ENCODE measurements at places on chromosomes 7 and 10. TPM values are rescaled to one million over a fixed set of nuclear protein-coding genes. Genes with fewer than 3 reads are reported as not detected.

Gene OR2A25
- not detected for total RNA-seq

DNA sequence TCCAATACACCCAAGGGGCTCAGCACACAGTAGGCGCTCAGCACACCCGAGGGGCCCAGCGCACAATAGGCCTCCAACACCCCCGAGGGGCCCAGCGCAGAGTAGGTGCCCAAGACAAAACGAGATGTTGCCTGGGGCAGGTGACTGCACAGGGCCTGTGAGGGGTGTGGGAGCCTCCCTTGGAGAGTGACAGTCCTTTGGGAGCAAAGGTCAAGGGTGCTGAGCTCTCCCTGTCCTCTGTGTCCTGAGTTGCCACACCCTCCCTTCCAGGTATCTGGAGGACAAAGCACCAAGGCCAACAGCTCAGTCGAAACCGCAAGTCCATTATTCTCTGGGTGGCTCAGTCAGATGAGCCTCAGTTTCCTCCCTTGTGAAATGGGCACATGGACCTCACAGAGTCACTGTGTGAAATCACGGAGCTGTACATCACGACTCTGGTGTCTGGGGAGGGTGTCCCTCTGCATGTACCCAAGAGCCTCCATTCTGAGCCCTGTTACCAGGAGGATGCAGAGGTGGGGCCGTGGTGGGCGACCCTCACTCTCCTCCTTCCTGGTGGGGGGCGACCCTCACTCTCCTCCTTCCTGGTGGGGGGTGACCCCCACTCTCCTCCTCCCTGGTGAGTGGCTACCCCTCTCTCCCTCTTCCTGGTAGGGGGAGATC, 81.3 kb downstream of the FOXL3 start:
- no peak overlapping the region for H3K4me3 ChIP-seq
- no peak overlapping the region for H3K27ac ChIP-seq
- no peaks in the 10 kb centered on the region for H3K36me3 ChIP-seq
- H3K27me3 ChIP-seq, result no peaks in the 10 kb centered on the region
- no peak for DNase-seq

- no peak overlapping the region for H3K4me3 ChIP-seq
- no peaks in the 10 kb centered on the region for H3K27me3 ChIP-seq
- no peaks in the 10 kb centered on the region for H3K4me1 ChIP-seq
- DNase-seq, result no peak
- H3K27ac ChIP-seq, result no peak overlapping the region
Measured at GRCh38 chr7:138008588-138009349, 6.9 kb upstream of the CREB3L2 start.

DNA sequence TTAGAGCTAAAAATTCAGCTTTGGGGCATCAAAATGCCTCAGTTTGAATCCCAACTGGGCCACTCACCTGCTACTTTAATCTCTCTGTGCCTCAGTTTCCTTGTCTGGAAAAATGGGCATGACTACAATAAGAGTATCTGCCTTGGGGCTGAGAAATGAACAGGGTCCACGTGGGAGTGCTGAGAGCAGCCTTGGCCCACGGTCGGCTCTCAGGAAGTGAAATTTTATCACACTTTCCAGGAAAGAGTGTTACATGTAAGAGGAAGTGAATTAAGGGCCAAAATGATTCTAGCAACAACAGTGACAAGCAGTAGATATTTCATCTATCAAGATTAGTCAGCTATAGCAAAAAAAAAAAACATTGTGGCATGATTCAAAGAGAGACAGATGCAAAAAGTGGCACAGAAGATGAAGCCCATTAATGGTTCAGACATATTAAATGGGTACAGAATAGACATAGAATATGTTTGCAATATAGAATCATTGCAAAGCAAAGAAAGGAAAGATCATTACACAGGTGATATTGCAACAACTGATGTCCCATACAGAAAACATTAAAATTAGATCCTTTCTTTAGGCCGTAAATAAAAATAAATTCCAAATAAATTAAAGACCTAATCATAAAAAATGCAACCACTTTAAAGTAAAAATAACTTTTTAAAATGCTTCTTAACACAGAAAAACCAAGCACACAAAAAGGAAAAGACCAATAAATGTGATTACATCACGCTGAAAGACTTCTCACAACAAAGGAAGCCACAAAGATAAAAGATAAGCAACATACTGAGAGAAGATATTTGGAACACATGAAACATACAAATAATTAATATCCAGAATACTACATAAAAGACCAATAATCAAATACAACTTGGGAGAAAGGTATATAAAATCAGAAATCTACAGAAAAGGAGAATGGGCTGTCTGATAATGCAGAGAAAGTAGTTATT, 4.3 kb downstream of the TMEM273 start:
- H3K4me3 ChIP-seq, result no peak overlapping the region
- H3K36me3 ChIP-seq, result no peaks in the 10 kb centered on the region
- H3K27me3 ChIP-seq, result no peaks in the 10 kb centered on the region
- no peak overlapping the region for H3K27ac ChIP-seq
- H3K4me1 ChIP-seq, result peaks cover 6% of the 10 kb centered on the region

DNA sequence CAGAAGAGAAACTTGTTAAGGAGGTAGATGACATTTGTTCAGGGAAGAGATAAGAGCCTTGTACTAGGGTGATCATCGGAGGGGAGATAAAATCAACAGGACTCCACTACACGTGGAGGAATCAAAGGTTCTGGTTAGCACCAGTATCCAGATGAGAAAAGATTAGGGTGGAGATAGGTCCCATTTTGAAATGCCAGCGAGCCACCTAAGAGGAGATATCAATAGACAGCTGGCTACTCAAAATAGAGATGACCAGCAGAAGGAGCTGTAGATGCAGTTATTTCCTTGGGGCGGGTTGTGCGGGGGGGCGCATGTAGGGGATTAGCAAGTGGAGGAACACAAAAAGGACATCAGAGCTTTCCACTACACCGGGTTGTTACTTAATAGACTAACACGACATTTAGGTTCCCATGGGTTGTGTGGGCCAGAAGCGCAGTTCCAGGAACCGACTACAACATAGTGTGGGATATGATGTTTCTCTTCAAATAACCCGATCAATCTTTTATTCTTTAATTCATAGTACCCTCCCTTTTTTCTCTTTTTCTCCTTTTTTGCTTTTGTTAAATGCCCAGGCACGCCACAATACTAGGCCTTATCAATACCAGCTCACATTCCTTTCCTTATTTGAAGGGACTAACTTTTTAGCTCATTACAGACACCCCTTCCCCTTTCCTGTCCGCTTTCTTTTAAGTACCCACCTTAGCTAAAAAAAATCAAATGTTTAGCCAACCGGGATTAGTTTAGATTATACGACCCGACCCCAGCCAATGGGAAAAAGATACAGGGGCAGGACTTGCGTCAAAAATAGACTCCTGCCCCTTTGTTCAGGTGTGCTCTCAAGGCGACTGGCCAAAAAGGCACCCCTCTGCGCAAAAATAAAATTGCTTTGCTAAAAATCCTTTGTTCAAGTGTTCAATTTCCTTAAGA, 2.0 kb upstream of the KIF11 start:
- no peaks in the 10 kb centered on the region for H3K36me3 ChIP-seq
- H3K4me1 ChIP-seq, result peaks cover 5% of the 10 kb centered on the region
- H3K27me3 ChIP-seq, result no peaks in the 10 kb centered on the region
- DNase-seq, result peak; percentile 56
- H3K4me3 ChIP-seq, result peak overlapping the region; percentile 91
- H3K27ac ChIP-seq, result peak overlapping the region; percentile 90
